ENCODE measurements at places on chromosomes 1 and 21.

GRCh38 chr1:31760471-31761470 is 3.4 kb downstream of the ADGRB2 start:
- no peak for DNase-seq

GRCh38 chr1:30616759-30617158 is 106.6 kb downstream of the MATN1 start:
- DNase-seq, result no peak

- DNase-seq, result no peak
Measured at GRCh38 chr1:55870106-55870505, 654.9 kb upstream of the USP24 start.

DNA sequence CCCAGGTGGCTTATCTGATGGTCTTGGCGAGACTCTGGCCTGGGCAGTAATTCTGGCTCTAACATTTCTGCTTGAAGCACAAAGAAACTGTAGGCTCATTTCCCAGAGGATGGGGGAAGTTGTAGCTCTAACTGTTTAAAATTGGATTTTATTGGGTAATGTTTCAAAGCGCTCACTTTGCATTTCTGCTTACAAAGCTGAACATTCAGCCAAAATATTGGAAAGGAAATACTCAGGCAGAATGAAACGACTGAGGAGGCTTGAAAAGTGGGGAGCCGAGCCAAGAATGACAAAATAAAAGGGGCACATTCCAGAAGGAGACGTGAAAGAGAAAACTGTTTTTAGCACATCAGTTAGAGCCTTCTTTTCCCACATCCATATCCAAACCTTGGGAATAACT is 202.6 kb downstream of the GRIK1 start:
- no peak for DNase-seq

GRCh38 chr1:225467193-225468020 is 39.6 kb upstream of the LBR start:
- DNase-seq, result peak; percentile 60

DNA sequence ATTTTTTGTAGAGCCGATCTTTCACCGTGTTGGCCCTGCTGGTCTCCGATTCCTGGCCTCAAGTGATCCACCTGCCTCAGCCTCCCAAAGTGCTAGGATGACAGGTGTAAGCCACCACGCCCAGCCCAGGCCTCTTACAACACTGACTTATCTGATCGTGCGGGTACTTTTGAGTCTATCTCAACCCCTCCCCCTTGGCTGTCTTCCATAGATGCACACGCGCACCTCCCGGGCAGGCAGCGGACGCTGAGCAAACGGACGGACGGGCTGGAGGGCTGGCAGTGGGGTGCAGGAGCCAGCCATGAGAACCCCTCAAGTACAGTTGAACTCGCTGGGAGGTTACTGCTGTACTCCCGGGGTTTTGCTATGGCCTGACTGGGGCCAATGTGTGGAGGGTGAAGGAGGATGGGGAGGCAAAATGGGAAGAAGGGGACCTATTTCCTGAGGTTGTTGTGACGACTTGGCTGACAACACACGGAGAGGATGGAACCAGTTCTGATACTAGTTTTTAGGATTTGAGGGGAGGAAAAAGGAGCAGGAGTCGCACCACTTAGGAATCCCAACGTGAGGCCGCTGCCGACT is 959 bp downstream of the CD58 start:
- no peak for DNase-seq

DNA sequence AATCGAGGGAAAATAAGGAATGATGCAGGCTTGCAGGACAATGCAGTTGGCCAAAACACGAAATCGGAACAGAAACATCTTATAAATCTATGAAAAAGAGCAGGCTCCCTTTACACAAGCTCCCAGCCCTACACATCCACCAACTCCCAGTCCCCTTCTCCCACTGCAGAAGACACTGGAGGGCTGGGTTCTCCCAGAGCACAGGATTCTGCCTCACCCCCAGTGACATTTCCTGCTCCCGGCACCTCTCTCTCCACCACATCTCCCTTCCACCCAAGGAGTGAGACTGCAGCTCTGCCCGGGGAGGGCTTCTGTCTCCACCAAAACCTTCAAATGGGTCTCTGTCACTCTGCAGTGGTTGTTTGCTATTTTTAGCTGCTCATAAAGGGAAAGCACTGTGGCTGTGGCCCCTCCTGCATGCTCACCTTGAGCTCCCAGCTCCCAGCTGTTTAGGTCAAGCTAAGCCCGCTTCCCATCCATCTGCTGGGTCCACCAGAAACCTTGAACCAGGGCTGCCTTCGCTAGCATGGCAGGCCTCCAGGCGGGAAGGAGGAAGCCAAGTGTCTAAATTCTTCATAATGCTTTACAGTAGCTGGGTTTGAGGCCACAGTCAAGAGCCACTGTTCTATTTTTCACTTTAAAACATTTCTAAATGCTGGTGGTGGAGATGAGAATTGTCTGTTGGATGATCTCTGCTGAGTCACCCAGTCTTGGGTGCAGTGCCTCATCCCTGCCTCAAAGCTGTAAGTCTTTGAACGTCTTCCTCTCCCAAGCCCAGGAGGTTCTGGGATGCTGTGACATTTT is 3.3 kb upstream of the C2CD2 start:
- DNase-seq, result no peak

GRCh38 chr21:28587748-28588147 is 404.9 kb downstream of the LTN1 start:
- DNase-seq, result no peak

- DNase-seq, result no peak
Measured at GRCh38 chr1:103441342-103441741, 84.2 kb upstream of the RNPC3 start.

GRCh38 chr1:242718967-242719366 is 194.5 kb upstream of the PLD5 start:
- no peak for DNase-seq

GRCh38 chr1:231986631-231987336 is 360.2 kb downstream of the DISC1 start:
- no peak for DNase-seq

GRCh38 chr1:113133038-113133437 is 60.0 kb downstream of the LRIG2 start:
- DNase-seq, result no peak

DNA sequence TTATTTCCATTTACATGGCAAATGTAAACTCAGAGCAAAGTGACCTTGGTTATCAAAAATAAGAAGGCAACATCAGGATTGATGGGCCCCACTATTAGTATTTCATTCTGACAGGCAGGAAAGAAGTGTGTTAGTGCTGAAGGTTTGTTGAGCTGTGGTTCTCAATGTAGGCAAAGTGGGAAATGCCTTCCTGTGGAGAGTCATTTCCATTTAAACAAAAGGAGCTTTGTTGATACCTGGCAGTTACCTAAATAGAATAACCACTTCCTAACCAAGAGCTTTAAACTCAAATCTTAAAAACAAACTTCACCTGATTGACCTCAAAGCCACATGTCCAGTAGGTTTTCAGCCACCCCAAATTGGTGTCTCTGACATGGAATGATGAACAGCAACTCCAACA is 579.9 kb upstream of the BEND5 start:
- no peak for DNase-seq

- DNase-seq, result no peak
Measured at GRCh38 chr1:154434346-154435085, 29.4 kb downstream of the IL6R start.

GRCh38 chr1:28326984-28327383 is 1.9 kb upstream of the MED18 start:
- DNase-seq, result peak; percentile 4

GRCh38 chr21:36640721-36641244 is 58.1 kb upstream of the SIM2 start:
- DNase-seq, result no peak

DNA sequence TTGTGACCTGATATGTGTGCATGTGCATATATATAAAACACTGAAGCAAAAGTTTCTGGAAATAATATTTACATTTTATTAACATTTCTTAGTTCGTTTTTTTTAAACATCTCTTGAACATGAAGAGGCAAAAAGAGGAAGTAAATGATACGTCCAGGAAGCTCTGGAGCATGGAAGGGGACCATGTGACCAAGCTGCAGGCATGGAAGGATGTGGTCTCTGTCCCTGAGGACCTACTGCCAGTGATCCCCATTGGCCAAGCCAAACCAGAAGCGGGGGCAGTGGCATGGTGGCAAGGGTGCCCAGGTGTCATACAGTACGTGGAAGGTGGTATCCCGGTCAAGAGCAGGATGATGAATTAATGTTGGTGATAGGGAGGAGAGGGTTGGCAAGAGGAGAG is 268.3 kb upstream of the PROX1 start:
- no peak for DNase-seq

DNA sequence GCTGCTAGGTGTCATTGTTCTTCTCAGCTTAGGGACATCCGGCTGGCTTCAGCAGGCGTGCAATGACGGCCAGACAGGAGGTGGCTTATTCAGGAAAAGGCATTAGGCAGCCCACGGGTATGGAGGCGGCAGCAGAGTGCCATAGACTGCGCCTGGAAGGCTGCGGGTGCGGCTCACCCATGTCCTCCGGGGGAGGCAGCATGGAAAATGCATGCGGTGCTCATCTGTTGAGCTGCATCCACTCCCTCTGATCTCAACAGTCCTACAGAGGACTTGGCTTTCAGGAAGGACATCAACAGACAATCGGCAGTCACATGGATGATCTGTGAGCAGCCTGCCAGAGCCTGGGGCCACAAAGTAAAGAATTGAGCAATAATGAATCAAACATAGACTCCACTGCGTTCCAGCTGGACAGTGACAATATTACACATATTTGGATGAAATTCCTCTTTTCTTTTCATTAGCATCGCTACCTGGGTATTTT is 42.9 kb downstream of the UMODL1 start:
- DNase-seq, result no peak

DNA sequence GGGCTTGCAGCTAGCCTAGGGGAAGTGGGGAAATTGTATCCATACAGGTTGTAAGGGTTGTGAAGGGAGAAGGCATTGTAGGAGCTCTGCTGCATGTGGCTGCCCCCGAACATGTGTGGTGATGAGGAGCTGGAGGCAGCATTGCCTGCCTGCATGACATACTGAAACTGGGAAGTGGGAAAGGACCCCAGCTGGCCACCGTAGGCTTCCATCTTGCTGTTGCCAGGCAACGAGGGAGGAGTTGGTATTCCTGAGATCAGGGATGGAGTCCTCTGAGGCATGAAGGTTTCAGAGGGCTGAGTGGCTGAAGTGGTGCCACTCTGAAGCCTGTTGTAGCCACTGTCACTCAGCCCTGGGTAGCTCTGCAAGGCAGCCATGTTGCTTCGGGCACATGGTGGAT is 103.2 kb downstream of the TBX15 start:
- no peak for DNase-seq
